ENCODE measurements at places on chromosomes 5 and 9.

DNA sequence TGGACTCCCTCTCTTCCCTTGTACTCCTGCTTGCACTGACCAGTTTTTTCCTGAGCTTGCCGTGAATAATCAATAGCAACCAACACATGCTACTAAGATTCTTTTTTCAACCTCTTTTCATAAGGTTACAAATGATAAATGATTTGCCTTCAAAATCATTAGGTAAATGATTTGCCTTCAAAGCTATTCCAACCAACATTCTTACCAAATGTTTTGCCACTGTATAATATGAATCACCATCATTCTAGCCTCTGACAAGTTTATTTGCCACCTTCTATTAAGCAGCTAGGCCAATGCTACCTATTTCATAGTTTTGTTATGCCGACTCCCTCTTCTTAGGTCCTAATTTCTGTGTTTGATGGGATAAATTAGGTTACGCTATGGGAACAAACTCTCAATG lies 385.1 kb downstream of the DTWD2 start:
- DNase-seq = no peak

DNA sequence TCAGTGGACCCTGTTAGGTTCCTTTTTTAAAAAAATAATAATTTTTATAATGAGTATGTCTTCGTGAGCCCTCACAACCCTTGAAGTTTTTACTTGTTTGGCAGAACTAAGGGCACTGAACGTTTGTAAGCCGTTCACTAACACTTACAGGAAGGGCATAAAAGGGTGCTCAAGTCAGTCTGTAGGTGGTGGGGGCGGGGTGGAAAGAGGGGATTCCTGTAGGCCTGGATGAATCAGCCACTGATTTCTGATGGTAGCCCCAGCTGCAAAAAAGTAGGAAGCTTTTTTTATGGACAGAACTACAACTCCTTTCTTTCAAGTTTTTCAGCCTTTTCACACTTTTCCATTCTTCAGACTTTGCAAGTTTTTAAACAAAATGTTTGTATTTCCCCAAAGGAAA lies 35.8 kb downstream of the PIK3R1 start:
- DNase-seq = no peak

- DNase-seq = peak; percentile 37
These were observed at the start of gene RANBP3L for GRCh38 chr5:36301858-36302603. TSS of gene RANBP3L (minus strand) at chr5:36301902. CDS start at chr5:36301416, 486 bp downstream.

DNA sequence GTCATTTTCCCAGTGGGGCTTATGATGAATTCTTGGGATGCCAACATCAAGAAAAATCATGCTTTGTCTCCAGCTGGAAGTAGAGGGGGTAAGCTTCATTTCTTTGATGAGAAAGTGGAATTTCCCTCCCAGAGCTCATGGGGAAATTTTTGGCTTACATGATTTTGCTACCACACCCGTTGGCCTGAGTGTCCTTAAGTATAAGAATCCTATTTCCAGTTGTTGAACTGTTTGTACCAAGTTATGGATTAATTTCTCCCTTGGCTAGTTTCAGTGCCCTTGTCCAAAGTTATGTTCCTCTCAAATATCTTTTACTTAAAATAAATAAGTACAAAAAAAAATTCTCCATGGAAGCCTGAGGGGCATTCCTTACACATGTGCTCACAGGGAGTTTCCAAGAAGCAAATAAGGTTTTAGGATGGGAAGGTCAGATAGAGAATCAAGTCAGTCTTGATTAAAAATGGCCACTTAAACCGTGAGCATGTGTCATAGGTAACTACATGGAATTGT lies 82.3 kb downstream of the PTCD2 start:
- DNase-seq = no peak

- peak; percentile 57 for DNase-seq
These were observed 61.7 kb upstream of the SUB1 start for GRCh38 chr5:32523625-32524024.

DNA sequence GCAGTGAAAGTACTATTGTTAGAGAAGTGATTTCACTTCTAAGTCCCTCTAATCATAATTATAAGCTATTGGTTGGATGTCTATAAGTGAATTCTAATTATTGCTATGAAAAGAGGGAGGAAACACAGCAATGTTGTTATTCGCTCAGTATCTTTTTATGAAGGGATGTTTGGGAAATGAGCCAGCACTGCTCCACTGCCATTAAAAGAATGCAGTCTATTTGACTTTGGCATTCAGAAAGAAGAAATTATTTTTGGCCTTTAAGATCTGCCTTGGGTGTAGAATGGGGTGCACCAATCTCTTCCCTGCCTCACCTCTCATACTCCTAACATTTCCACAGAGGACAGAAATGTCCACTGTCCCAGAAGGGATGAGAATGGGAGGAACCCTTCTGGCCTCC lies 332.0 kb downstream of the SPATA31D1 start:
- DNase-seq = no peak

DNA sequence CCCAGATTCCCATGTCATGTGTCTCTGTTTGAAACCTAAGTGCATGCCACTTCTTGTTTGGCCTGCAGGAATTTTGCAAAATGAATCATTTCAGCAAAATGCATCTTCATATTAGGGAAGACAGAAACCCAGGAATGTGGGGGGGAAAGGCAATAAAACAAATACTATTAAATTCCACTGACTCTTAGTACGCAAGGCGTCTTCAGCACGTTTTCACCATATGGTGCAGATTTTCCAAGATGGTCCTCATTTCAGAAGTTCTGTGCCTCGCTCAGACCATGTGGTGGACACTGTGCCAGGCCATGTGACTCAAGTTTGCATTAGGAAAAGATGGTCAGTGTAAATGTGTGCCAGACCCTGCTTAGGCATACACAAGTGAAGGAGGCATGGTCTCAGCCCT lies 184.0 kb downstream of the ACTL7B start:
- DNase-seq = no peak

GRCh38 chr9:7982907-7983306 lies 183.3 kb upstream of the DMAC1 start:
- DNase-seq = no peak

- no peak for DNase-seq
These were observed 7.9 kb upstream of the MED27 start for GRCh38 chr9:132087438-132088030.

DNA sequence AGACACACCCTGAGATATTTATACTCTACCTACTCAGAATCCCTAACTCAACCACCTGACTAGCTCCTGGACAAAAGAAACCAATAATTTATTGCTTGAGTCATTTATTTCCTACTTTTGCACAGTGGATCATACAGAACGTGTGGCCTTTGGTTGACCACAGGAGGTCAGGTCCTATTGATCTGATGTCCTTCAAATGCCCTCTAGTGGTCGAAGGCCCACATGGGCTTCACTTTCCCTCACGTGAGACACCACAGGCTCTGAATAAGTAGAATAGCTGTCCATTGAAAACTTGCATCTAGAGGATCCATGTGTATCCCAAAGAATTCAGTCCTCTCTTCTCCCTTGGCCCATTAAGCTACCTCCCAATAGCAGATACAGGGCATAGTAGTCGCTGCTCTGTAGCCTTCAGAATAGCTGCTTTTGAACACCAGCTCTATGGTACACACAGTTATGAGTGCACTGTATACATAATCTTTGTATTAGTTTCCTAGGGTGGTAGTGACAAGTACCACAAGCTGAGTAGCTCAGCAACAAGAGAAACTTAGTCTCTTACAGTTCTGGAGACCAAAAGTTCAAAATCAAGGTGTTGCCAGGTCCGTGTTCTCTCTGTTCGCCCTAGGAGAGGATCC lies 177.6 kb upstream of the SMARCA2 start:
- DNase-seq = peak; percentile 62

- no peak for DNase-seq
These were observed 122.4 kb downstream of the MVB12B start for GRCh38 chr9:126448865-126449577.

GRCh38 chr9:96720435-96720834 lies 57.5 kb downstream of the ZNF510 start:
- no peak for DNase-seq

GRCh38 chr5:113514289-113514635 lies 768 bp downstream of the YTHDC2 start:
- peak; percentile 49 for DNase-seq

GRCh38 chr9:37617832-37618231 lies 25.4 kb upstream of the TOMM5 start:
- peak; percentile 4 for DNase-seq

DNA sequence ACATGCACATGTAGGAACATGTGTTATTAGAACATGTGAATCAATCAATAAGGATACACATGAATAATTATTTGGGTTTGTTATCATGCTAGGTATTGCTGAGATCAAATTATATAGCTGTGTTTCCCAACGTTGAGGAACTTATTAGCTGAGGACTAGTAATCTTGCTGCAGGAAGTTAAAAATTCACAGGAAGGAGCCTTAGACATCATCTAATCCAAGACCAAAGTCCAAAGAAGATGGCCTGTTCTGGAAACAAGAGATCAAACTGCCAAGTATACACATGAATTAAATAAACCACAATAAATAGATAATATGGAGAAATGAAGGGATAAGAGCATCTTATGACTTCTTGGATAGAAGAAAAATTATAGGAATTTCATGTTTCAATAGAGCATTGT lies 19.9 kb downstream of the POU5F2 start:
- DNase-seq = no peak

DNA sequence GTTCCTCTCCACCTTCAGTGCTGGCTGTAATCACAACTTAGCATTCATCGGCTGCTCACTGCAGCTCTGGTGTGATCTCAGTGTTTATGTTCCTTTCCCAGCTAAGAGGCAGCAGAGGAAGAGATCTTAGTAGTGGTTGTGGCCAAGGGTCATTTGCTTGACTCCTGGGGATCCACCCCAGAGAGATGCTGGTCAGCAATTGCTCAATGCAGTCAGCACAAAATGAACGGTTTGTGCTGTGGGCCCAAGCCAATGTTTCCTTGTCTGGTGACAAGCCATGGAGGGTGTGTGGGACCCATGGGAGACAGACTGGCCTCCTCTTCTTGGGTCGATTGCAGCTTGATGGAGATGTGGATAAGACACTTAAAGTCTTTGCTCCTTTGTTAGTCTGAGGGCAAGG lies 16.1 kb upstream of the FRMD3 start:
- no peak for DNase-seq

GRCh38 chr5:135124128-135124527 lies 90.1 kb upstream of the PITX1 start:
- DNase-seq = no peak

DNA sequence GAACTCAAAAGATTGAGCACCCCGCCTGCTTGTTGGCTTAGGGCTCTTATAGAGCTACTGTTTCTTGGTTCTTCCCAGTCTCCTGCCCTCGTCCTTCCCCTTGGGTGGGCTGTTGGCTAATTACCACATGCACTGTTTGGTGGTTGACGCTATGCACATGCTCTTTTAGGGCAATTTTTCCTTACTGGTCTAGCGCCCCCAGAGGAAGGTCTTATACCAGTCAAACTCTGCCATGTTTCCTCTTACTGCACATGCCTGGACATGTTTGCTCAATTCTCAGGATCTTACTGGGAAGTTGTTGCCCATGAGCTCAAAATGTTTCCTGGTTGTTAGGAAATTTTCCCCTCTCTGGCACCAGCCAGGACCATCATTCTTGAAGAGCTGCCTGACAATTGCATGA lies 101.9 kb downstream of the SLC28A3 start:
- peak; percentile 25 for DNase-seq

GRCh38 chr9:91873637-91874051 lies 76.4 kb downstream of the ROR2 start:
- DNase-seq = no peak

DNA sequence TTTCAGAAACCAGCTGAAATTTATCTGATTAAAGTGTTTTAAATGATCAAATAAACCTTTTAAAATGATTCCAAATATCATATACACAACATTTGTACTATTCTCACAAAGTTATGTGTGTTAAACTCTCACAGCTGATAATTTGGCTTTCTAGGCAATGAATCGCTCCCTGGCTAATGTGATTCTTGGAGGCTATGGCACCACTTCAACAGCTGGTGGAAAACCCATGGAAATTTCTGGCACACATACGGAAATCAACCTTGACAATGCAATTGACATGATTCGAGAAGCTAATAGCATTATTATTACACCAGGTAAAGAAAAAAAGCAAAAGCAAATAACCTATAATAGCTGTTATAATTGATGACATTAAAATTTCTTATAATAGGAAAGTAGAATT lies 72.4 kb downstream of the NNT start:
- DNase-seq = no peak

DNA sequence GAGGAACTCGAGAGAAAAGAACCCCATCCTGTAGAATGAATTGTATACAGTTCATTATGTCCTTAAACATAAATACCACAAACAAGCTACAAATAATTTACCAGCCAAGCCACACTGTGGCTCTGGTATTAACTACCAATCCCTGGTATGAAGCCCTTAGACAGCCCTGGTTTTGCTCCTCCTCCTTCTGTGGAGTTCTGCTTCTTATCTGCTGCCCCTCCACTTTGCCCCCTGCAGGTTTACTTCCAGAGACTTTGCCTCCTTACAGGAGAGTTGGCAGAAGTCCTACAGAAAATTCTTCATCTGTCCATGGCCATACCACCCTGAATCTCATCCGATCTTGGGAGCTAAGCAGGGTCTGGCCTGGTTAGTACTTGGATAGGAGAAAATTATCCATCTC lies 219.8 kb downstream of the ACTL7B start:
- DNase-seq = no peak

GRCh38 chr5:31392061-31392460 lies 139.8 kb downstream of the DROSHA start:
- no peak for DNase-seq

- no peak for DNase-seq
These were observed 4.2 kb upstream of the SMAD5 start for GRCh38 chr5:136128481-136128880.

DNA sequence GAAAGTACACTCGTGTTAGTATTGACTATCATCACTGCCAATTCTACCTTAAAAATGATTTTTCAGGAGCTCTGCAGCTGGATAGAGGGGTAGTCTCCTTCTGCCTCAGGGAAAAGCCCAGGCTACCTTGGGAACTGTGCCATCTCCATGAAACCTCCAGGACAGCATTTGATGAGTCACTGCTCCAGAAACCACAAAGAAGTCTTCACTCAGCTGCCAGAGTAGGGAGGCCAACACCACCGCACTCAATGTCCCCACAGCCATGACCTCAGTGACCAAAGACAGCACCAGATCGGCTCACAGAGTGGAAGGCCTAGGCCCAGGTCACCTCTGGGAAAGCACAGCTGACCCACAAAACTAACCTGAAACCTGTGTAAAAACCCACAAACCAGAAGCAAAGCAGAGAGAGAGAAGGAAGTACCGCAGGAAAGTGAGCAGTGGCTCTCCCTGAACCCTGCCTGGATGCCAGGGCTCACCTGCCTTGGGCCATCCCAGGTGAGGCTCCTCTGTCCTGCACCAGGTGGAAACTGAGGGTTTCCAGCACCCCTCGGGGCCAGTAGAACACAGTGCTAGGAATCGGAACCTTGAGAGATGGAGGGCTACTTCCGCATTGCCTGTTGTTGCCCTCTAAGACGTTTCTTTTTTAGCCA lies 30.0 kb downstream of the S1PR3 start:
- DNase-seq = no peak

GRCh38 chr9:97573482-97574073 lies 59.6 kb downstream of the TSTD2 start:
- DNase-seq = no peak

DNA sequence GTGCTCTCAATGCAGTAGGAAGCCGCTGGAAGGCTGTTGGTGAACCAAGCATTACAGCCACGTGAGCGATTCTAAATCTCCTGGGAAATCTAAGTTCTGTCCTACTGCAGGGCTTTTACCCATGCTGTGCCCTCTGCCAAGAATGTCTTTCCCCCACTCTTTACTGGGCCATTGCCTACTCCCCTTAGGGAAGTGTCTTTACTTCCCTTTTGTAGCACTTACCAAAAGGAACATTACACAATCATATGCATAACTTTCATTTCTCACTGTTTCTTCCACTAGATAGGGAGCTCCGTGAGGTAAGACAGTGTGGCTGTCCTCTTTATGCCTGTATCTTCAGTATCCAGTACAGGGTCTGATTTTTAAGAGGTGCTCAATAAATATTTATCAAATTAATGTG lies 241.7 kb upstream of the NR4A3 start:
- peak; percentile 44 for DNase-seq

Data from hematopoietic multipotent progenitor cell treated with erythropoietin and hydrocortisone succinate and interleukin-3 and kit ligand, for 6 days (in vitro differentiated cells).